Natural killer cell (primary cell): ENCODE measurements at places on chromosomes 1 and 21.

DNA sequence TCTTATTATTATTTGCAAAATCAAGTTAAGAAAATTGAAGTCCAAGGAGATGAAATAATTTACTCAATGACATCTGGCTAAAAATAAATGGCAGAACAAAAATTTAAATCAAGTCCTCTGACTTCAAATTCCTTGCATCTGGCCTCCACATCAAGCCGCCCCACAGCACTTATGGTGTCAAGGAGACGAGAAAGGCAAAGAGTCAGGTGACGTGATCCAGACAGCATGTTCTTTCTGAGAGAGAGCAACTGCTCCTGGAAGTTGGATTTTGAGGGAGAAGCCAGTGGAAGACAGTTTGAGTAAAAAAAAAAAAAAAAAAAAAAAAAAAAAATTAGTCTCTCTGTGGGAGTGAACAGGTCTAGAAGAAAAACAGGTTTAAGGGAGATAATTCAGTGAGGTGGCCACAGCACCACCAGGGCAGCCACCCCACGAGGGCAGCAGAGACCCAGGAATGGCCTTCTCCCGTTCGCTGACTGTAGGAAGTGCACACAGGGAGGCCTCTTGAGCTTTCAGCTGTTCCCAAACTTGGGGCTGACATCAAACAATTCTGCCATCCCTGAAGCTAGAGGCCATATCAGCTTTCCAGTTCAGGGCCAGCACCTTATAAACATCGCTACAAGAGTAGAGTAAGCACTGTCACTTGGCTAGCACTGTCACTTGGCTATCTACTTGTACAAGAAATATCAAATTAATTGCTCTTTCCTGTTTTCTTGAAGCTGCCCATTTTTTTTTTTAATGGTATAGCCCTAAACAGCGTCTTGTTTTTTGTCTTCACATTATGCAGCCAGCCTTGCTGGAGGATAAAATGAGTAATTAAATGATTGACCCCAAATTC lies 7.8 kb downstream of the C1orf162 start:
- no peak overlapping the region for H3K27ac ChIP-seq
- H3K4me3 ChIP-seq, result no peak overlapping the region
- peak; percentile 73 for DNase-seq
- H3K27me3 ChIP-seq, result no peaks in the 10 kb centered on the region

GRCh38 chr1:100076744-100077143 lies 56.0 kb downstream of the SASS6 start:
- no peak for DNase-seq
- no peak overlapping the region for H3K4me3 ChIP-seq
- H3K27ac ChIP-seq, result no peak overlapping the region
- H3K27me3 ChIP-seq, result no peaks in the 10 kb centered on the region
- H3K36me3 ChIP-seq, result peaks cover 68% of the 10 kb centered on the region
- H3K4me1 ChIP-seq, result no peaks in the 10 kb centered on the region

DNA sequence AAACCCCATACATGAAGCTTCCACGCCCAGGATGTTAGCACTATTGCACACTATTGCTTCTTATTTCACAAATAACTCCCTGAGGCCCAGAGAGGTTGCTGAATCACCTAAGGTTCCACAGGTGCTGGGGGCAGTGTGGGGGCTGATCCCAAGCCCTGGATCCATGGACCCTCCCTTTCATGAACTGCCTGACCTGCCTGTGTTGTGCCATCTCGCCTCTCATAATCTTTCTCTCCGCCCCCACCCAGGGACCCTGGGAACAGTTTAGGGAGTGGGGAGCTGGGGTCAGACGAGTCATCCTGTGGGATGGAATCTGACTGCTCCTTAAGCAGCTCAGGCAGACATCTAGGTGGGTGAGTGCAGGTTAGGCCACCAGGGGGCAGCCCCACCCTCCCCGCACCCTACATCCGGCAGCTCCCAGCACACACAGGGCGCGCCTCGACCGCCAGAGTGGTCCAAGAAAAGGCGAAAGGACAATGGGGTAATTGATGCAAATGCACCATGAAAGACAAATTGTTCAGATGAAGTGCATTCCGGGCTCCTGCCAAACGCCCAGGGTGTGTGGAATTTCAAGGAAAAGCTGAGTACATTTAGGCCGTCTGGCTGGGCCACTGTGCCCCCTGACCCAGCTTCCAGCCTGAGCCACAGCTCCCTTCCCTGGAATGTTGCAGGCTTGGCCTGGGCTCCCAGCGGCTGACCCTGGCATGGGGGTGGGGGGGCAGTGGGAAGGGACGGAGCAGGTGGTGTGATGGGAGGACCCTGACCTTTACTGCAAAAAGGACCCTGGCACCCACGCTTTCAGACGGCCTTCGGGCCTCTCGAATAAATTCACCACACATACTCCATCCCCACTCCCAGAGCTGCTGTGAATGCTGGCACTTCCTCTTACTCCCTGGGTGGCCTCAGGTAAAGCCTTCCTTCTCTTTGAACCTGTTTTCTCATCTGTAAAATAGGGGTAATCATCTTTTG lies 20.8 kb downstream of the PHLDA3 start:
- H3K27ac ChIP-seq, result no peak overlapping the region
- H3K27me3 ChIP-seq, result no peaks in the 10 kb centered on the region
- no peaks in the 10 kb centered on the region for H3K36me3 ChIP-seq
- peak; percentile 37 for DNase-seq

GRCh38 chr1:226710501-226710900 lies 28.6 kb downstream of the ITPKB start:
- DNase-seq, result no peak
- no peak overlapping the region for H3K4me3 ChIP-seq
- peaks cover 57% of the 10 kb centered on the region for H3K4me1 ChIP-seq
- no peaks in the 10 kb centered on the region for H3K27me3 ChIP-seq
- H3K27ac ChIP-seq, result no peak overlapping the region

- H3K27me3 ChIP-seq, result no peaks in the 10 kb centered on the region
- no peaks in the 10 kb centered on the region for H3K36me3 ChIP-seq
- no peak overlapping the region for H3K4me3 ChIP-seq
- peaks cover 24% of the 10 kb centered on the region for H3K4me1 ChIP-seq
- no peak for DNase-seq
These were observed 22.4 kb upstream of the ADGRB2 start for GRCh38 chr1:31786366-31787060.
